Psoas muscle (tissue), 8 donors: ENCODE measurements at places on chromosomes 6 and 20.

DNA sequence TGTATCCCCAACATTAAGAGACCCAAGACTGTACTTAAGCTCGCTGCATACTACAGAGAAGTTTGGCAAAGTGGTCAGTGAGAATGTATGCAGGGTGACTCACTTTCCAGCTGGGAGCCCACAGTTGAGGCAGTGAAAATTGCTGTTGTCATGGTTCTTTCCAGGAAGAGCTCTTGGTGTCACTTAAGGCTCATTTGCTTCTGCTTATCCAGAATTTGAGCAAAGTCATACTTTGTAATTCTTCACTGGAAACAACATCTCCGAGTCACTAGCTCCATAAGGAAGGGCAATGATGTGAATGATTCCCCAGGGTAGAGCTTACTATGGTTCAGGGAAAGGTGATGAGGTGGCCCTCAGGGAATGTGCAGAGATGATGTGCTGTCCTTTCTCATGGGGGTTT is 65.4 kb upstream of the FBXL4 start:
- no peak overlapping the region for H3K4me3 ChIP-seq
- no peaks in the 10 kb centered on the region for H3K36me3 ChIP-seq
- H3K4me1 ChIP-seq, result no peaks in the 10 kb centered on the region
- H3K27ac ChIP-seq, result no peak overlapping the region

DNA sequence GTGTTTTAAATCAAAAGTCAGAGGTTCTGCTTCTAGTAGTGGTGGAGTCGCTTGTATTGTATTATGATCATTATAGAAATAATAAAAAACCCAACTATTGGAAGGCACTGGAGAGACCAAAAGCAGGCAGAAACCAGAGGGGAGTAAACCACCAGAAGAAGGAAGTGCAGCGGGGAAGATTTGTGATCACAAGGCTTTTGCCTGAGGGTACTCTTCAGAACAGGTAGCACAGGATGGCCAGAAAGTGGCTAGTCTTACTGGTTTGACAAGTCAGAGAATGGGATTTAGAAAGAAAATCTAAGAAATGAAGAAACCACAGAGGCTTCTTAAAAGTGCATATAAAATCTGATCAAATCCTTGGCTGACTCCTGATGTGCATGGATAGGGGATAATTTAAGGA is 24.0 kb downstream of the MAPK13 start:
- H3K4me3 ChIP-seq, result no peak overlapping the region
- no peaks in the 10 kb centered on the region for H3K4me1 ChIP-seq
- DNase-seq, result no peak

GRCh38 chr20:46545077-46545826 is 5.2 kb downstream of the OCSTAMP start:
- no peak for DNase-seq
- H3K36me3 ChIP-seq, result no peaks in the 10 kb centered on the region
- no peaks in the 10 kb centered on the region for H3K4me1 ChIP-seq
- no peak overlapping the region for H3K4me3 ChIP-seq

GRCh38 chr6:23568292-23568691 is 557.7 kb upstream of the NRSN1 start:
- H3K4me3 ChIP-seq, result no peak overlapping the region
- no peak for DNase-seq
- H3K4me1 ChIP-seq, result no peaks in the 10 kb centered on the region
- H3K36me3 ChIP-seq, result no peaks in the 10 kb centered on the region

DNA sequence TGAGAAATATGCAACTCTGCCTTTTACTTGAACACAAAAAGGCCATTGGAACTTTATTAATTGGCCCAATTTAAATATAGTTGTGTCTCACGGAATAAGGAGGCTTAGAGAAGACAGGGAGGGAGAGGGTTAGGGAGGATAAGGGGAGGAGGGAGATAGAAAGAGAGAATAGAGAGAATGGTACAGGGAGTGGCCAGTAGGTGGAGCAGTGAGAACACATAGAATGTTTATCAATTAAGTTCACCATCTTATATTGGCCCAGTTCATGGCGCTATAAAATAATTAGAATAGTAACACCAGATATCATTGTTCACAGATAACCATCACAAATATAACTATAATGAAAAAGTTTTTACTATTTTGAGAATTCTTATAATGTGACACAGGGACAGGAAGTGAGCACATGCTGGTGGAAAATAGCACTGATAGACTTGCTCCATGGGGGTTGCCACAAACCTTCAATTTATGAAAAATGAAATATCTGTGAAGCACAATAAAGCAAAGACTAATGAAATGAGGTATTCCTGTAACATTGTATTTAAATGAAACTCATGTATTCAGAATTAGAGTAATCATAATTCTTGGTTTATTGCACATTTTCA is 374.1 kb upstream of the MANEA start:
- no peaks in the 10 kb centered on the region for H3K36me3 ChIP-seq
- no peaks in the 10 kb centered on the region for H3K27me3 ChIP-seq
- H3K4me3 ChIP-seq, result no peak overlapping the region

- DNase-seq, result no peak
- H3K4me3 ChIP-seq, result no peak overlapping the region
- no peaks in the 10 kb centered on the region for H3K27me3 ChIP-seq
- peaks cover 4% of the 10 kb centered on the region for H3K36me3 ChIP-seq
- H3K4me1 ChIP-seq, result no peaks in the 10 kb centered on the region
- H3K27ac ChIP-seq, result no peak overlapping the region
Measured at GRCh38 chr6:90533615-90534336, 53.1 kb downstream of the MAP3K7 start.

GRCh38 chr6:19557191-19557590 is 280.0 kb upstream of the ID4 start:
- no peaks in the 10 kb centered on the region for H3K27me3 ChIP-seq
- no peaks in the 10 kb centered on the region for H3K36me3 ChIP-seq
- DNase-seq, result no peak
- H3K27ac ChIP-seq, result no peak overlapping the region
- H3K4me1 ChIP-seq, result no peaks in the 10 kb centered on the region

GRCh38 chr6:31049518-31049917 is 39.2 kb downstream of the MUC22 start:
- H3K27ac ChIP-seq, result no peak overlapping the region
- H3K27me3 ChIP-seq, result peaks cover 5% of the 10 kb centered on the region
- no peaks in the 10 kb centered on the region for H3K4me1 ChIP-seq
- no peak overlapping the region for H3K4me3 ChIP-seq
- H3K36me3 ChIP-seq, result no peaks in the 10 kb centered on the region
